ENCODE measurements at places on chromosomes 1 and 21.

GRCh38 chr1:176049582-176049981 lies 157.5 kb downstream of the COP1 start:
- DNase-seq: no peak

GRCh38 chr1:35345439-35345981 lies 77.0 kb downstream of the ZMYM4 start:
- DNase-seq: peak; percentile 4

GRCh38 chr21:38853421-38853919 lies 47.7 kb downstream of the ETS2 start:
- DNase-seq: peak; percentile 79

DNA sequence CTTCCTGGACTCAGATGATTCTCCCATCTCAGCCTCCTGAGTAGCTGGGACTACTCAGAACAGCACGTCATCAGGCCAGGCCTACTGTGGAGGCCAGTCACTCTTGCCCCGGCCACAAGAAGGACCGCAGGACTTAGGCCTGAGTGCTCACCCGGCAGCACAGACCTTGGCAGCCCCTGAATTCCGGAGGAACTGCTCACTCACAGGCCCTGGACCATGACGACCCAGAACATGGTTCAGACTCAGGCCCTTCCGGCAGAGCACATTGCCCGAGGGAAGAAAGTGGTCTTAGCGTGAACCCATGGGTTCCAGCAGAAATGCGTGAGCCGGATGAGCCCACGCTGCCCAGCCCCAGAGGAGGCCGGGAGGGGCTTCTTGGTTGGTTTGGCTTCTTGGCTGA lies 177.3 kb upstream of the TMEM51 start:
- DNase-seq: no peak

DNA sequence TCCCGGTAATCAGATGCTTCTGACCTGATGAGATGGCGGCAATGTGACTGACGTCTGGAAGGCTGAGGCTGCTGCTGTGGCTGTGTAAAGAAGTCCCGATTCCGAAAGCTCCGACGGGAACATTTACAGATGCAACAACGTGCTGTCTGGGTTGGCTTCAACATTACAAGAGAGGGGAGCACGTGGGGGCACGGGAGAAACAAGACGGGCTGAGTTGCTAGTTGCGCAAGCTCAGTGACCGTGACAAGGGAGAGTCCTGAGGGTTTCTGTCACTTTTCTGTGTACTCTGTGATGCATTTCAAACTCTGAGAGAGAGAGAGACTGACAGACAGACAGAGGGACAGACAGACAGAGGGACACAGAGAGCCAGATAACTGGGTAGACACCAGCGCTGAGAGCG lies 25.6 kb upstream of the LRRC47 start:
- no peak for DNase-seq

DNA sequence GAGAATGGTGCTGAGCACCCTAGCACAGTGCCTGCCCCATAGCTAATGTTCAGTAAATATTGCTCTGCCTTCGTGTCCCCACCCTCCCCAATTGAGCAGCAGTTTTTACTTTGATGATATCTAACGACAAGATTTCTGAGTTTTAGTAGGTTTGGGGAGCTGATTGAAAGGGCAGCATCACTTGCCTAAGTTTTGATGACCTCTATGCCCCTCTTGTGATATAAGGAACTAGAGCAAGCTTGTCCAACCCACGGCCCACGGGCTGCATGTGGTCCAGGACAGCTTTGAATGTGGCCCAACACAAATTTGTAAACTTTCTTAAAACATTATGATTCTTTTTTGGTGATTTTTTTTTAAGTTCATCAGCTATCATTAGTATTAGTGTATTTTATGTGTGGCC lies 1.6 kb downstream of the CNIH4 start:
- no peak for DNase-seq

- no peak for DNase-seq
Measured at GRCh38 chr1:114299331-114299975, 145.8 kb upstream of the SYT6 start.

GRCh38 chr21:38538353-38538752 lies 40.1 kb upstream of the ERG start:
- DNase-seq: no peak

DNA sequence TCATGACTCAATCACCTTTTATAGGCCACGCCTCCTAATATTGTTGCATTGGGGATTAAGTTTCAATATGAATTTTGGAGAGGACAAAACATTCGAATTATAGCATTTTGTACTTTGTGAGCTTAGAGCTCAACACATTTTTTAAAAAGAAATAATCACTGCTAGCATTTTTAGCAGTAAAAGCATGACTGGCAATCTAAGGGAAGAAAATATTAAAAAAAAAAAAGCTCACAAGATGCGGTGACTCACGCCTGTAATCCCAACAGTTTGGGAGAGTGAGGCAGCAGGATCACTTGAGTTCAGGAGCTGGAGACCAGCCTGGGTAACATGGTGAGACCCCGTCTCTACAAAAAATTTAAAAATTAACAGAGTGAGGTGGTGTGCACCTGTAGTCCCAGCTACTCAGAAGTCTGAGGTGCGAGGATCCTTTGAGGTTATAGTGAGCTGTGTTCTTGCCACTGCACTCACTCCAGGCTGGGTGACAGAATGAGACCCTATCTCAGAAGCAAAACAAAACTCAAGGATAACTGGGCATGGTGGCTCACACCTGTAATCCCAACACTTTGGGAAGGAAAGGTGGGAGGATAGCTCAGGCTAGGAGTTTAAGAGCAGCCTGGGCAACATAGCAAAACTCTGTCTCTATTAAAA lies 28.8 kb upstream of the DIPK1A start:
- DNase-seq: peak; percentile 17

- DNase-seq: peak; percentile 62
Measured at GRCh38 chr1:56068908-56069307, 510.5 kb downstream of the PLPP3 start.

DNA sequence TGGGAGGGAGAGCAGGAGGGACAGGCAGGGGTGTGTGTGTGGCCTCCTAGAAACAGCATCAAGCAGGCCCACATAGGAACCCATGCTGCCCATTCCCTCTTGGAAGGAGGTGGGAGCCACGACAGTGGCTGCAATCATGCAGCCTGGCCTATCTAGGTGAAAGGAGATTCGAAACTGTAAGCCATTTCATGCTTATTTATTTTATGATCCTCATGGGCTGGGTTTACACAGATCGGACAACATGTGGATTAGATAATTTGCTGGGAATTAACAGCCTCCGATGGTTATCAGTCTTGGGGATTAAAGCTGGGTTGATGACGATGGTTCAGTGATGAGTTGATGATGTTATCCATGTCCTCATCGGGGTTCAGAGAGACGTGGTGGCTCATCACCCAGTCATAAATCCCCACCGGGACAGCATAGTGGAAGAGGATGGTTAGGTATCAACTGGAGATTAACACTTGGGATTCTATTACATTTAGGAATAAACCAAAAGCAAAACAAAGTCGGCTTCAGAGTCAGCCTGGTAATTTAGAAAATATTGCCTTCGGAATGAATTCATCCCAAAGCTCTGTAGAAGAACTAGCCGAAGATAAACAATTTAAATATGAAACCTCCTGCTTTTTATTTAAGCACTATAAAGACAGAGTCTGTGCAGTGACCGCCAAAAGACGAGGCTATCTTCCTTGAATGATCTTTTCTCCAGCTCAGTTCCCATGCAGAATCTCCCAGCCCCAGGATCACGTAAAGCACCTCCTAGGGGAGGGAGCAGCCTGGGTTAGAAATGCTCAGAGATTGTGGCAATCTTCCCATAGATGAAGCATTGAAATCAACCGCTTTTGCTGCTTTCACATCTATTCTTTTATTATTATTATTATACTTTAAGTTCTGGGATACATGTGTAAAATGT lies 252.8 kb downstream of the FOXD2 start:
- no peak for DNase-seq

- DNase-seq: no peak
Measured at GRCh38 chr1:58895082-58895481, 111.2 kb upstream of the JUN start.

DNA sequence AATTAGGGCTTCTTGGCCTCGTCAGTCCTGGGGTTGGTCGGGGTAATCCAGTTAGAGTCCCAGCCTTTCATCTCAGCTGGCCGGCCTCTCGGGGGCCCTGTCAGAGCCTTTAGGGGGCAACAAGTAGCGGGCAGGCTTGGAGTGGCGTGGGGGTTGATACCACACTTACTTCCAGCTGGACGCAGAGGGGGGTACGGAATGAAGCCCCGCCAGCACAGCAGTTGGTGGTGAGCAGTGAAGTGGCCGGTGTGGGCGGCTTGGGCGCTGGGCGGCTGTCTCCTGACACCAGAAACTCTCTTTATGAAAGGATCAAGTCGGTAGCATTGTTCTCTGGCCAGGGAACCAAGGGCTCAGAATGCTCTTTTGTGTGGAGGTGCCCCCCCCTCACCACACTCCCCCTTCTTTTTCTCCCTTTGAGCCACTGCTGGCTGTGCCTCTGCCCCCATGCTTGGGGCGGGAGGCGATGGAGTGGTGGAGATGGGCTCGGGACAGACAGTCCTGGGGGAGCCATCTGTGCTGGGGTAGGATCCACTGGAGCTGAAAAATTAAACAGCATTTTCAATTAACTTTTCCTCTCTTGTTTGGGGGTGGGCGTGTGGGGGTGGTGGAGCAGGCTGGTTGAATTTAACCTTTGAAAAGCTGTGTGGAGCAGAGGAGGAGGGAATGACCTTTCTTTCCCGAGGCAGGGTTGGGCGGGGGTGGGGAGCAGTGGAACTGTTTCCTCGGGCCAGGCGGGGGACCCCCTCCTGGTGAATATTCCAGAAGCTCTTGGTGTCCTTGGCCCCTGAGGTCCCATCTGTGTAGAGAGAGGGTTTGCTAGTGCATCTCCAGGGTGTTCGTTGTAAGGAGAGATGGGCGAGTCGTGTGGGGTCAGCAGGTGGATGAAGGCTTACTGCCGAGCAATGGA lies 102.7 kb downstream of the RNF220 start:
- DNase-seq: no peak

DNA sequence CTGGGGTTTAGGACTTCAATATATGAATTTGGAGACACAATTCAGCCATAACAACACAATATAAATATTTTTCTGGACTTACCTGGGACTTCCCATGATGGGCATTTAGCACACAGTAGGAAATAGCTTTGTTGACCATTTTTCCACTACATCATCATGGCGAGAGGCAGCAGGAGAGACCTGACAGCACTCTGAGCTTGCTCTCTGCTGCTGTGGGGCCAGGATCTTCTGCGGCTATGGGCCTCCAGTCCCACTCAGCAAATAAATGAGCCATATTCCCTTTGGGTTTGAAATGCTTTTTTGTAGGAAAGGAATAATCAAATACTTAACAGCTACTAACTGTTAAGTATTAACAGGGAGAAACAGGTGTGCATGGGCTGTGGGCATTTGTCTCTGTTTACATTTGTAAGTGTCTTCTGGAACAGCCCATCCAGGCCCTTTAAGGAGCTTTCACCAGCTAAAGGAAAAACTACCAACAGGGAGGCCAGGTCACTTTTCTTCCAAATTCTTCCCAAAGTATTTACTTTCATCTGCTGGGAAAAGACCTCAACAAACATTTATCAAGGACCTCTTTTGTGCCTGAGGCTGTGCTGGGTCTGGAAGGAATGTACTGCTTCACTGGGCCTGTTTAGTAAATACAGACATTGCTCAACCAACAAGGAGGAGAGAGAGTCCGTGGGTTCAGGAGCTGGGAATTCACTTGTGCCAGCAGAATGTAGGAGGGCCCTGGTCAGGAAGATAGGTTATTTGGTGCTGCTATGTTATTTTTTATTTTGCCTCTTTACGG lies 133.2 kb downstream of the LRIG2 start:
- DNase-seq: no peak

GRCh38 chr1:204178487-204179281 lies 12.5 kb upstream of the REN start:
- no peak for DNase-seq

DNA sequence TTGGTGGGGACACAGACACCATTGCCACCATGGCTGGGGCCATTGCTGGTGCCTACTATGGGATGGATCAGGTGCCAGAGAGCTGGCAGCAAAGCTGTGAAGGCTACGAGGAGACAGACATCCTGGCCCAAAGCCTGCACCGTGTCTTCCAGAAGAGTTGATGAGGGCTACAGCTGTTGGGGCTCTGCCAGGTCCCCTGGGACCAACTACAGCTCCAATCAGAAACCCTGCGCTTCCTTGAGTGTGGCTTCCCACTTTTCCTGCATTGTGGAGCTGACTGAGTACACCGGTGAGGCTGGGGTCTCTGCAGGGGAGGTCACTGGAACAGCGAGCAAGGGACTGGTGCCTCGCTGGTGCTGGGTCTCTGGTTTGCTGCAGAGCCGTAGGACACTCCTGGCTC lies 4.5 kb downstream of the ADPRS start:
- DNase-seq: no peak

- no peak for DNase-seq
Measured at GRCh38 chr1:223221686-223222085, 78.6 kb upstream of the TLR5 start.

All from fibroblast of skin of right quadriceps (primary cell).